Stimulated activated CD8-positive, alpha-beta memory T cell treated with anti-CD3 and anti-CD28 coated beads, Interleukin-7, amount 100 ng/mL, for 1 hour (primary cell): ENCODE measurements at places on chromosomes 4 and X.

- DNase-seq = no peak
Measured at GRCh38 chr4:120053911-120054310, 12.7 kb downstream of the MAD2L1 start.

DNA sequence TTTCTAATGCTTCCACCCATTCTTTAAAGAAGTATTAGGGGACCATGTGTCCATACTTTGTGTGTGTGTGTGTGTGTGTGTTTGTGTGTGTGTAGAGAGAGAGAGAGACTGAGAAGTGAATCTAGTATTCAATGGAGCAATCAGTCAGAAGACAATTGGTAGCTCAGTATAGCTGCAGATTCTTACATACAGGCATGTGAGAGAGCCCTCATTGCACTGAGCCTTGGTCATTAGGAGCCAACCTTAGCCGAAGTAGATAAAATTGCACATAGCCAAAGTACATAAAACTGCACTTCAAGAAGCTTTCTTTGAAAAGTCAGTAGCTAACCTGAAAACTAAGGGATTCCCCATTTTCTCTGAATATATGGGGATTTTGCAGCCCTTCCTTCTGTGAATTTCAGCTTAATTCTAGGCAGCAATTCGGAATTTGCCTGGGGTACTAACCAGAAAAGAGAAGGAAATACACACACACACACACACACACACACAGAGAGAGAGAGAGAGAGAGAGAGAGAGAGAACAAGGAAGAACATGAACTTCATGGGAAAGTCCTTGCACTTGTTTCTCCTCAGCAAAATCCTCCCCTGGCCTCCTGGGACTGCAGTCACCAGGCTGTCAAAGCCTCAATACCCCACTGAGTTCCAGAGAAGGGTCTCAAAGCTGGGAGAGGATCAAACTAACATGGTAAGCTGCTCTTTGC, 1.7 kb upstream of the PRDM8 start:
- DNase-seq = no peak

GRCh38 chr4:38237139-38237538, 276.9 kb downstream of the PTTG2 start:
- DNase-seq = no peak

DNA sequence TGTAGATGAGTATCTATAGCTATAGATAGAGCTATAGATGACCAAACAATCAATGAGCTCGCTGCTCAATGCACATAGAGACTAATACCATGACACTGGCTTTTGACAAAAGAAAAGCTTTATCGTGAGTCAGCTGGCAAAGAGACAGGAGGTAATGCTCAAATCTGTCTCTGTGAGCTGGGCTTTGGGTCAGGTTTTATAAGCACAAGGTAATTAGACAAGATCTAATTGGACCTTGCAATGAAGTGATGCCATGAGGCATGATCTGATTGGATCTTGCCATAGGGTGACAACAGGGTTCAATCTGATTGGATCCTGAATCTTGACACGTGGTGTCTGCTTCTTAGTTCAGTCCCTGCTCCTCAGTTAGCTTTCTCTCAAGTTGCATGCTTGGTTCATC, 180.7 kb upstream of the MXRA5 start:
- DNase-seq = no peak

DNA sequence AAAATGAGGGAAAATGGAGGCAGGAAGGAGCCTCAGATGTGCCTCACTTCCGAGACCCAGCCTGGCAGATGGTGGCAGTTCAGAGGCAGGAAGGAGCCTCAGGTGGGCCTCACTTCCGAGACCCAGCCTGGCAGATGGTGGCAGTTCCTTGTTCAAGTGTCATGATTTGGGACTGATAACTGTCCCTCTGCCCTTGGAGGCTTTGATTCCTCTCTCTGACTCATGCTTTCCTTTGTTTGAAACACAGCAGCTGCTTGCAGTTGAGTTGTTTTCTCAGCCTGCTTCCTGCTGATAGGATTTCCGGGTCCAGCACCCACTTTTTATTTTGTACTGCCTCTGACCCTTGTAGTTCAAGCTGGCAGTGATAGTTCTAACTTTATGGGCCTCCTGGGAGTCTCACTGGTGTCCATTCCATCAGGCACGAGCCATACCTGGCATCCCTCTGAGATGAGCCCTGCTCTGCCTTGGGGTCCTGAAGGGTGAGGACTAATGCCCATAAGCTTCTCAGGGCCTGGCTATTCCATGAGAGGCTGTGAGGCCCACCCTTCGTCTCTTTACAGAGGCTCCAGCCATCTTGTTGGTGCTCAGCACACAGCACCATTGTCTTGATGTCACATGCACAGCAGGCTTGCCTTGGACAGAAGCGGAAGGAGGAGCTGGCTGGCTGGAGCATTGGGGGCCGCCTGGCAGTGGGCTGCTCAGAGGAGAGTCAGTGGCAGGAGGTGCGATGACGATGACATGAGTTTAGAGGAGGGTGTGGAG, 13.0 kb downstream of the RGS12 start:
- DNase-seq = no peak

DNA sequence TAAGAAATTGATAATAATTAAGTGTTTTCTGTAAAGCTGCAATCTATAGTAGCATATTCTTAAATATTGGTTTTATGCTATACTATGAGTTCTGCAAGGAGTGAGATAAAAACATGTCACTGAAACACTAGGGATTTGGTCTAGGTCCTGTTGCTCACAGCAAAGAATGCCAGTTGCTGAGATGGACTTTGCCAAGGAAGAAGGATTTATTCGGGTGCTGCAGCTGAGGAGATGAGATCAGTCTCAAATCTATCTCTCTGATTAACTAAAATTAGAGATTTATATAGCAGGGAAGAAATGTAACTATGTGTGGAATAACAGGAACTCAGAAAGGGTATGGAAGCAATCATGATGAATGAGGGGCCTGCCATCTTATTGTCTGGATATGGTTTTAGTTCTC, 1569.9 kb downstream of the PCDH7 start:
- no peak for DNase-seq

GRCh38 chr4:85391589-85392410, 83.2 kb upstream of the ARHGAP24 start:
- no peak for DNase-seq

DNA sequence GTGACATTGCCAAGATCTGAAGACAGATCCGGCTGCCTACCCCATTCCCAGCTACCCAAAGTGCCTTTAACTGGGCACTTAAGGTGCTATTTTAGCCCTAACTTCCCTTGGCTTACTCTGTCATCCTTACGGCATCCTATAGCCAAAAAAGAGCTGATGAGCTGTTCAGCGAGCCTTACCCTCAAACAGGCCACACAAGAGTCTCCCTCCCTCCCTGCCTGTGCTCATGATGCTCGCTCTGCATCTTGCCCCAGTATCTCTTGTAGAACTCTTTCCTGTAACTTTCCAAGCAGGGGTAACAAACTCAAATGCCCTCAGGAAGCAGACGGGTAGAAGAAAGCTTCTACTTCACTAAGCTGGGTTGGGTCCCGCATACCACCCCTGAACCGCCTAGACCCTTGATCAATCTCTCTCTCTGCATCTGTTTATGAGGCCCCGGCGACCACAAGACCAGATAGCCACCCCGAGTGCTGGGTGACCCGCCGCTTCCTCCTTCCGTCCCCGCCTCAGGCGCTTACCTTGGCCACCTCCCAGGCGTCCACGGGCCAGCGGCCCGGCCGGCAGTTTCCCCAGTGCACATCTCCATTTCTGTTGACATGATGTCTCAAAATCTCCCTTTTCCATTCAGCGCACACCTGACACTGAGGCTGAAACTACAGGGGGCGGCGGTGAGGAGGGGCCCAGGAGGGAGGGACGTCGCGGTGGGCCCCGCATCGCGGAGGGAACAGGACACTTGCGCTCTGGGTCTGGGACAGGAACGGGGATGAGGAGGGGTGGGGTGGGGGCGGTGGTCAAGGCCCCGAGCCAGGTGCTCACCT, 663 bp downstream of the CXorf38 start:
- no peak for DNase-seq

DNA sequence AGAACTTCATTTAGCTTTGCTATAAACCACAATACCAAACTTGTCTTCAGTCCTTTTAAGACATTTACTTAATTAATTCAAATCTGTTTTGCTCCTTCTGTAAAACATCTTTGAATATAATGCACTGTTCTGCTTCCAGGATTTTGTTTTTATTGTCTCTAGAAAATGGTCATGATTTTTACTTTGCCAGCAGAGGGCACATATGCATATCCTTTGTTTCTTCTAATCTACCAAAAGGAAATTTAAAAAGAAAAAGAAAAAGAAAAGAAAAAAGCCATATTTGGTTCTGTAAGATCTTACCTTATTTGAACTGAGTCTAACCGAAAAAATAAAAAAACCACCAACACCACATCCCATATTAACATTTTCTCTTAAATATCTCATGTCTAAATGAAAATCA, 101.9 kb upstream of the CCSER1 start:
- no peak for DNase-seq

GRCh38 chr4:80566203-80566872, 230.8 kb downstream of the CFAP299 start:
- no peak for DNase-seq

DNA sequence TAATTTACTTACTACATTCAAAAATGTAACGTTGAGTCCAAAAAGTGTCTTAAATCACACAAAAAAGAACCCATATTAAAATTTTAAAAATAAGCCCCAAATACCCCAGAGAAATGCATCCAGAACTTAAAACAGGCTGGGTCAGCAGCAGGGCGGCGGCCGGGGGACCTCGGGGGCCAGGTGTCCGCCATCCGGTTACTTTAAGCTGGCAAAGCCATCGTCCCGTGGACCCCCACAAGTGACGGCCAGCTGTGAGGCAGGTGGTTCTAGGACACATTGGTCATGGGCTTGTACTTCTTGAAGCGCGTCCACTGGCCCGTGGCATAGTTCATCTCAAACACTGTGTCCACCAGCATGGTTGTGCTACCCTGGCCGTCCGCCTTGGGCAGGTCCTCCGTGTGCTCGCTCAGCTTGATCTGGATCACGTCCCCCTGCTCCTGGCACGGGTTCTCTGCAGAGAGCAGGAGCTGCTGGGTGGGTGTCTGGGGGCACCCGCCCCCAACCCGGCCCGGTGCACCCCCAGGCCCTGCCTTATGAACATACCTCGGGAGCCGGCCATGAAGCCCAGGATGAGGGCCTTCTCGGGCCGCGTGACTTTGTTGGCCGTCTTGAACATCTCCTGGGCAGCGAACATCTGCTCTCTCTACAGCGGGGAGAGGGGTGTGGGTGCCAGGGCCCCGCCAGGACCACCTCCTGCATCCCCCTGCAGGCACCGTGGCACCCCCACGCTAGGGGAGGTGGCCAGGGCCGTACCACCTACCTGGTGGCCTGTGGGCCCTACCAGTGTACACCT, 25.5 kb downstream of the NELFA start:
- no peak for DNase-seq

DNA sequence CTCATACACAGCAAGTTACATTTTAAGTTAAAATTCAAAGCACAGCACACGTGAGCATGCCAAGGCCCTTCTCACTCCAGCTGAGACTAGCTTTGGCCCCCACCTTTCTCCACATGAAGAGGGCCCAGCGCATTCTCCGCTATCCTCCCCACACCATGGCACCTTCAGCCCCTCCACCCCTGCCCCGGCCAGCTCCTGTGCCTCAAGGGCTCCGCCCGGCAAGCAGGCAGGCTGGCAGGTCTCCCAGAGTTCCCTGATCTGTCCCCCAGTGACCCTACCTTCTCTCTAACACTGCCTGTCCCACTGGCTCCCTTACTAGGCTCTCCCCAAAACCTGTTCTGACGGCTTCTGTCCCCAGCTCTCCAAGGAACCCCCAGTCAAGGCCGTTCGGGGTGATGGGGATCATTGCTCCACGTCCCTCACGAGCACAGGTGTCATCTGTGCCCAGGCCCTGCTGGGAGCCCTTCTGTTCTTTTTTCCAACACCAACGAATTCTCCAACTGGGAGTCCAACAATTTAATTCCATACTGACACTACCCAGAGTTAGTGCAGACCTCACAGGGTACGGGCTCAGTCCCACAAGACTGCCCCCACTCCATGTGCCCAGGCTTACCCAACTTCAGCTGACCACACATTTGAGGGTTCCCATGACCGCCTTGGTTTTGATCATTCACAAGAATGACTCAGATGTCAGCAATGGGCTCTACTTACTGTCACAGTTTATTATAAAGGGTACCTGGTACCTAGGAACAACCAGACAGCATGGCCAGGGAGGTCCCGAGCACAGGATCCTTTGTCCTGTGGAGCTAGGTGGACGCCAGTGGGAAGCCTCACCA, 4.2 kb downstream of the LETM1 start:
- no peak for DNase-seq

DNA sequence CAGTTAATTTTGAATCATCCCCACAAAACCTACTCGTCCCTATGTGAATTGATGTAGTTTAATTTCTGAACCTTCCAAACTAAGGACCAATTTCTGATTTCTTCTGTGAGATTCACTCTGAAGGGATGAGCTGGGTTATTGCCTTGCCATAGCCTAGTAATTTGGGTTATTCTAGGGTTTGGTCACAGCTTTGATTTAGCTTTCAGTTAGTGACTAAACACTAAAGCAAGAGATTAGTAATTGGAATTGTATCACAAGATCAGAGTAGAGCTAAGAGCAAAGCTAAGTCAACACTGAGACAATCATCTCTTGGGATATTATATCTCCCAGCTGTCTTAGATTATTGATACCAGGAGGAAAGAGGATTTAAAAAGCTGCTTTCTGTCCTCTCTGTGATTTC, 588.0 kb downstream of the CCSER1 start:
- no peak for DNase-seq

DNA sequence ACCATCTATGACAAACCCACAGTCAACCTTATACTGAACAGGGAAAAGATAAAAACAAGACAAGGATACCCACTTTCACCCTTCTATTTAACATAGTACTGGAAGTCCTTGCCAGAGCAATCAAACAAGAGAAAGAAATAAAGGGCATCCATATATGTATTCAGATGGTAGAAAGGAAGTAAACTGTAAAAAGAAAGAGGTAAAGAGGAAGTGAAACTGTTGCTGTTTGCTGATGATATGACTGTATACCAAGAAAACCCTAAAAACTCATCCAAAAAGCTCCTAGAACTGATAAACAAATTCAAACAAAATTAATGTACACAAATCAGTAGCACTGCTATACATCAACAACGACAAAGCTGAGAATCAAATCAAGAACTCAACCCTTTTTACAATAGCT, 538.7 kb upstream of the PABPC4L start:
- no peak for DNase-seq

DNA sequence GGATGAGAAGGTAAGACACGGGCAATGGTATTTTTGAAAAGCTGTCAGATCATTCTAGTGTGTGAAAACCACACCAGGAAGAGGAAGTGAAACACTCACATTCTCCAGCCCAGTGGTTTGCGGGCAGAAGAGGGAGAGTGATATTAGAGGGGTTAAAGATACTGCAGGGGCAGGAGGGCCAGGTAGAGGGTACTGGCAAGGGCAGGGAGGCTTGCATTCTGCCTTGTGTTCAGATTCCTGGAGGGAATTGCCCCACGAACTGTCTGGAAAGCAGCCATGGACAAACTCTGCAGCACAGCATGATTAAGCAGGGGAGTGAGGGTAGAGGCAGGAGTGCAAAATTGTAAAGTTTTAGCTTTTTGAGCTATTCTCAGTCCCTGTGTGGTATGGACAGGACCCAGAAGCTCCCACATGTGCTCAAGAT, 30.9 kb downstream of the NIPAL1 start:
- DNase-seq = peak; percentile 62

- DNase-seq = no peak
Measured at GRCh38 chr4:164358400-164358799, 395.5 kb upstream of the SMIM31 start.

- no peak for DNase-seq
Measured at GRCh38 chr4:110034026-110034393, 121.3 kb downstream of the EGF start.
